CD4-positive, alpha-beta T cell treated with Interleukin-21 for 1 hour (primary cell): ENCODE measurements at places on chromosomes 5 and 9.
A peak's percentile ranks its signal among the peaks of the same experiment; 100 is the strongest.

DNA sequence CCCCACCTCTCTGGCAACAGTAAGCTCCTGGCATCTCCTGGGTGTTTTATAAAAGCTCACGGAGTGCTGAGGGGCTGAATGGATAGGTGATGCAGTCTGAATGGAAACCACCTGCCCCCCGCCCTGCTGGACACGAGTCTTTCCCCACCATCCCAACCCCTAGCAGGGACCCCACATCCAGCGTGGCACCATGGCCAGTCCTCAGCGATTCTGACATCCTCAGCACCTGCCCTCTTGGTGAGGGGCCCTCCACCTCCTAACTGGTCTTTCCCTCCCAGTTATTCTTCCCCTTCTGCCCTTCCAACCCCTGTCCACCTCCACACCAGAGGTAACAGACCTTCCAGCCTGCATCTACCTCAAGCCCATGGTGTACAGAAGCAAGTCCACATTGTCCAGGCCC, 38.7 kb upstream of the GABBR2 start:
- DNase-seq, result no peak

GRCh38 chr9:128203707-128204551, 750 bp downstream of the DNM1 start:
- no peak for DNase-seq

GRCh38 chr5:41503310-41503709, 7.1 kb downstream of the PLCXD3 start:
- no peak for DNase-seq

- no peak for DNase-seq
These were observed 5.3 kb downstream of the ATOSB start for GRCh38 chr9:35110327-35110761.

DNA sequence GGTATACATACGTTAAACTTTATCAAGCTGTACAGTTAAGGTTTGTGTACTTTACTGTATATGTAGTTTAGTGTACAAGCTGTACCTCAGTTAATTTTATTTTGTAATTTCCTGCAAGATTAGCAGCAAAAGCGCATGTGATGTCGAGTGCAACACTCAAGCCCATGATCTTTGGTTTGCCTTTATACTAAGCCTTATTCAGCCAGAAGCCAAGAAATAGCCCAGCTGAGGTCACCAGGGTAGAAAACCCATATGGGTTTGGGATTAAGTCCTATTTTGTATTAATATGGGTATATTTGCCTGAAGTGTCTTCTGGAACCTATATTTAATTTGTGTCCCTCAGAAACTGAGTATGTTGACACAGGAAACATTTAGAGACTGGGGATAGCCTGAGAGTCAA, 59.3 kb downstream of the ZFAND5 start:
- no peak for DNase-seq

- no peak for DNase-seq
These were observed 31.3 kb upstream of the SMU1 start for GRCh38 chr9:33107762-33108161.

GRCh38 chr9:135579889-135580660, 18.5 kb downstream of the PAEP start:
- no peak for DNase-seq

DNA sequence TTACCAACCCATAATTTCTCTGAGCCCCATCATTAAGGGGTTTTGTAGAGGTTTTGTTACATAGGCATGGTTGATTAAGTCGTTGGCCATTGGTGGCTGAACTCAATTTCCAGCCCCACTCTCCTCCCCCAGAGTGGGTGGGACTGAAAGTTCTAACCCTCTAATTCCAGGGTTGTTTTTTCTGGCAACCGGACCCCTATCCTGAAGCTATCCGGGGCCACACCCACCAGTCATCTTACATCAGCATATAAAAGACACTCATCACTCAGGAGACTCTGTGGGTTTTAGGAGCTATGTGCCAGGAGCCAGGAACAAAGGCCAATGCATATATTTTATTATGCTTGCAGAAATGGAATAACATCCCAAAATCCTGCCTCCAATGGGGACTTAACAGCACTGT, 186.0 kb downstream of the NXNL2 start:
- no peak for DNase-seq

- DNase-seq, result no peak
These were observed 9.4 kb downstream of the GDA start for GRCh38 chr9:72158680-72159079.

GRCh38 chr5:124649491-124650146, 96.8 kb downstream of the ZNF608 start:
- peak; percentile 75 for DNase-seq

DNA sequence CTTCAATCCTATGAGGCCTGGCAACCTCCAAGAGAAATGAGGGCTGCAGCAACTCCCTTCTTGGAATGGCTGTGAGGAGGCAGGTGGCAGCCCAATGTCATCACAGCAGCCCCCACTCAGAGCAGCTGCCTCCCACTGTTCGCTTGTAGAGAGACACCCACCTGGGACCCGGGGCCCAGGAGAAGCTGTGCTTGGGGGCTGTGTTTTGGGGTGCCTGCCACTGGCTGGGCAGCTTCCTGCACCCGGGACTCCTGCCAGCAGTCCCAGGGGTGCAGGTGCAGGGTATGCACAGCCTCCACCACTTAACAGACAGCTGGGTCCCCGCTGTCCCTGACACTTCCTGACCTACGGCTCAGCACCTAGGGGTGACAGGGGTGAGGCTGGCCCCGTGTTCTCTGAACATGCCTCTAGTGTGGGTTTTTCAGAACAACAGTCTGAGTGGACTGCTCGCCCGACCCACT, 26.2 kb downstream of the NIPAL4 start:
- DNase-seq, result no peak

DNA sequence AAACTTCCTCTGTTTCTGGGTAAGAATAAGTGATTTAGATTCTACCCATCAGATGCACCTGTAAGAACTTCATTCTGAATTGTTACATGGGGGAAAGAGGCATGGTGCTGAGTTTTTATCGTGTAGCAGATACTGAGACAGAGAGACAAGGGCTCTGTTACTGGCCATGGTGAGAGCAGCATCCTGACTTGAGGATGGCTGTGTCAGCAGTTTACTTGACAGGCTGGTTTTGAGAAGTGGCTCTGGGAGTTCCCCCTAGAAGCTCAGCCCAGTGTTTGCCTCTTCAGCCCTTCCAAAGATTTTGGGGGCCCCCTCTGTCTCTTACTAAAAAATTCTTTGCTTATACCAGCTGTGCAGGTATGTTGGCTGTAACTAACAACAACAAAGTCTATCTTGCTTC, 510.5 kb downstream of the LRRC70 start:
- DNase-seq, result no peak

GRCh38 chr9:116377179-116377798, 223.7 kb downstream of the PAPPA start:
- DNase-seq, result no peak

DNA sequence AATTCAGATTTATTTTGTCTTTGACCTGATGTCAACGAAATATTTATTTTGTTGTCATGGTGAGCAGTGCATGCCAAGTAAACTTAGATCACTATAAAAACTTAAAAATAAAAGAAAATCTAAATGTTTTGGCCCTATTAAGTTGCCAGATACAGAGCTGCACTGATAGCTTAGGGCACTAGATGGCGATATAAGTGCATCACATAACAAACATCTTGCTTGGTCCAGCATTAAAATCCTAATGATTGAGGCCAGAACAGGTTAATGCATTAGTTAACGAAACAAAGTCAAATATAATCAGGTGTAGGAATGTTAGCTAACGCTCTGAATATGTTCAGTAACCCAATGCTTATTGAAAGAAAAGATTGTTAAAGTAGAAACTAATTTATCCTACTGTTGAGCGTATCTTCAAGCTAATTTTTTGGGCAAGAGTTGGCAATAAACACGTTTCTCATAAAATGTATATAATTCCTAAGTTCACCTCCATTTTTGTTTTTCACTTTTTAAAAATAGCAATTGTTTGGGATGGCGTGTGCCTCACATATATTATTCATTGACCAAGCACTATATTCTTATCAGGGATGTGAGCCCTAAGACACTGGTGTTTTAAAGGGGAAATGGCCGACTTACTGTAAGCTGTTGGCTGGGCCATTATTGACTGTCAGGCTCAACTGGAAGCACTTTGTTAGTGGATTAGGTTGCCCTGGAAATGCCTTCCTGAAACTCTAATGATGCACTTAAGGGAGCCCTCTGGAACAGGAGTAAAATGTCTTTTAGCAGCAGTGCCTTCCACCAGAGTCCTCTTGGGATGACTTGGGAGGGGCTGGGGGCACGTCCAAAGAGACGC, 33.3 kb downstream of the KCTD16 start:
- DNase-seq, result peak; percentile 62

DNA sequence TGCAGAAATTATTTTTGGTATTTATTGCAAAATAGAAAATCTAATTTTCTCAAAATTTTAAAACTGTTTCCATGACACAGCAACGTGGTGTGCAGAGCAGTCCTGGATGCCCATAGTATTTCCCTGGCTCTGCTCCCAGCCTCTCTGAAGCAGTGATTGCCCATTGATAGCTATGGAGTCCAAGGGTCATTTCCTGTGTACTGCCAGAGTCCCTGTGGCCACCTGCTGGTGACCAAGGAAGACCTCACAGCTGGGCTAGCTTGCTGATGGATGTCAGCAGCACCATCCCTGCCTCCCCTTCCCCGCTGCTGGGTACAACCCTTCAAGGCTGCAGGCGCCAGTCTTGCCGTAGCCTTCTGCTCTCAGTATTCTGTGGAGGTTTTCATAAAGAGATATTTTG, 184.1 kb downstream of the DIRAS2 start:
- no peak for DNase-seq

- no peak for DNase-seq
These were observed 253.9 kb upstream of the RGMB start for GRCh38 chr5:98519571-98519970.

DNA sequence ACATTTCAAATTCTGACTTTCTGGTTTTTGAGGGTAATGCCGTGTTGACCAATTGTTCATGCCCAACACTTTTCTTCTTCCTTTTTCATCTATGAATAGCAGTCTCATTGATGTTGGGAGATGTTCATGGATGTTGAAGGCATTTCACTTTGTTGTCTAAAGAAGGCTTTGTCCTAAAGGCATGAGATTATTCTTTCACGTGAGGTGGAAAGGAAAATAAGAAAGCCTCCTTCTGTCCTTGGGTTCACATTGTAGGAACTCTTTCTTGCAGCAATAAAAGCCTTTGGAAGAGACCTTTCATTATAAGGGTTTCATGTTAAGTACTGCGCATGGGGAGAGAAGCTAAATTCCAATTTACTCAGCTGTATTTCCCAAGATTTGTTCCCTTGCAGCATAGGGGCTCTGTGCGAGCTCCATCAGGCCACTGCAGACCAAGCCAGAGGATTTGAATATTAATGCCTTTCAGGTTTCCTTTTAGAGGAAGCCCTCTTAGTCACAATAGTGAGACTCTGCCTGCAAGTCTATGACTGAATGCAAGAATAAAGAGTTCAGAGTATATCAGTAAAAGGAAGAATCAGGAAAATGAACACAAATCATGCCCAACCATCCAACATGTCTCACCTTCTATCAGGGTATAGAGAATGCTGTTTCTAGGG, 274.6 kb downstream of the TMEM38B start:
- DNase-seq, result no peak

GRCh38 chr9:115133649-115134048, 15.7 kb upstream of the TNC start:
- DNase-seq, result no peak

DNA sequence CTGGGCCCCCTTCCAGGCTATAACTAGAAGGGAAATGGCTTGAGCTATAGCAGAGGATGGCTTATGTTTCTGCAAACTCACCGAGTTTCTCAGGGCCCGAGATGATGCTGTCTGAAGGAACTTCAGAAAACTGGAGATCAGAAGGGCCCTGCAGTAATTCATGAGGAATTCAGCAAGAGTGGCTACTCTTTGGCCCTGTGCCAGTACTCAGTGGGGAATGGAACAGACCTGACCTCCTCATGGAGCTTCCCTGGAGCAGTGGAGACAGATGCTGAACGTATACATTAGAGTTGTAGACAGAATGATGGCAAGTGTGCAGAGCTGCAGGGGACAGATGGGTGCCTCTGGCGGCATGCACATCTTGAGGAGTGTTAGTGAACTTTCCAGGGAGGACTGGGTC, 17.3 kb upstream of the SMIM32 start:
- no peak for DNase-seq

DNA sequence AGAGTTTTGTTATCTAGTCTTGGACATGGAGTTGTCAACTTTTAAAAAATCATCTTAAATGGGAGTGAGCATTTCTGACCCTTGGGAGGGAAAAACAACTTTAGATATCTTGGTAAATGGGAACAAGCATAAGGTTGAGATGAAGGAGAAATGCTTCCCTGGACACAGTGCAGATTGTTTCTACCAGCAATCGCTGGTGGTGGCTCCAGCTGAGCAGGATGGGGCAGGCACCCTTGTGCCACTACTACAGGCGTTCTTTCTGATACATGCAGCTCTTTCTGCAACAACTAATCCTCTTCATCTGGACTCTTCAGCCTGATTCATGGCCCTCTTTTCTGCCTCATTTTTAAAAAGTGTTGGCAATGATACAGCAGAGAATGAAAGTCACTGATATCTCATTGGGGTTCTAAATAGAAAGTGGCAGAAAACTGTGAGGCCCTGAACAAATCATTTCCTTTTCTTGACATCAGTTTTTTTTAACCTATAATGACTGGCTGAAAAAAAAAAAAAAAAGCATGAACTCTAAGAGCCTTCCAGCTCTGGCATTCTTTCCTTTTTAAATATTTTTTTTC, 409.4 kb upstream of the PTGER4 start:
- DNase-seq, result no peak

DNA sequence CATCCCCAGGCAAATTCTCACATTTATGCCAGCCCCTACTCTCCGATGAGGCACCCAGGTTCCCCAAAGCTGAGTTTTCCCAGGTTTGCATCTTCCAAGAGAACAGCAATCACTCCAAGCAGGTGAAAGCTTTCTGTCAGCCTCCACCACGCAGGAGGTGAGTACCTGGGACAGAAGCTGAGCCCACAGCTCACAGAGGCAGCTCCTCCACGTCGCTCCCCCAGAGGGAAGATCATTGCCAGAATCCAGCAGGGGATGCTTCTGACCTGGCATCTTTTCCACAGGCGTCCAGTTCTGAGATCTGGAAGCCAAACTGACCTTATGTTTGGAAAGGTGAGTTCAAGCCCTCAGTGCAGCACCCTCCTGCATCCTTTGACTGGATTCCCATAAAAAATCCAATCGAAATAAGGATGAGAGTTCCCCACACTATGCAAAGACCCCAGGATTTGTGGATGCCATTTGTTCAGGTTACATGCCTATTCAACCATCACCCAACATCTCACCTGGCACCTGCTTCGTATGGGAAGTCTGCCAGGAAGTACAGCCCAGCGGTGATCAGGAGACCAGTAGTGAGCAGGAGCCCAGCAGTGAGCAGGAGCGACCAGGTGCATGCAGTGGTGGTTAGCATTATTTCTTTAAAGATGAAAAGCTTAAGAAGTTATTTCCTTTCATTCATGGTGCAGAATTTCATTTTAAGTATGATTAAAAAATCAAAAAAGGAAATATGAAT, 47.4 kb upstream of the OLFM1 start:
- no peak for DNase-seq
